Iris pigment epithelial cell (primary cell): ENCODE measurements at places on chromosomes 1 and 21.

GRCh38 chr1:63051886-63052285, 268.0 kb downstream of the ATG4C start:
- no peak for DNase-seq

DNA sequence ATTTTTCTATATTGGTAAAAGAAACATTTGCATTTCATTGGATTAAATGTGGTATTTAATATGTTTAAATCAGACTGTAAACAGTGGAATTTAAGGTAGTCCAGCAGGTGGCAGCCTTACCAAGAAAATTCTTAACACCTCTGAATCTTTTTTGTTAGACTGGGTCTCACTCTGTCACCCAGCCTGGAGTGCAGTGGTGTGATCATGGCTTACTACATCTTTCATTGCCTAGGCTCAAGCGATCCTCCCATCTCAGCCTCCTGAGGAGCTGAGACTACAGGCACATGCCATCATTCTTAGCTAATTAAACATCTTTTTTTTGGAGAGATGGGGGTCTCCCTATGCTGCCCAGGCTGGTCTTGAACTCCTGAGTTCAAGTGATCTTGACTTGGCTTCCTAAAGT, 98.8 kb downstream of the RABGAP1L start:
- peak; percentile 37 for DNase-seq

- DNase-seq, result no peak
These were observed 8.0 kb upstream of the BCAR3 start for GRCh38 chr1:93689521-93690223.

- no peak for DNase-seq
These were observed 42.3 kb downstream of the GNG4 start for GRCh38 chr1:235607284-235607683.

- peak; percentile 45 for DNase-seq
These were observed 16.9 kb upstream of the THRAP3 start for GRCh38 chr1:36207339-36207738.

DNA sequence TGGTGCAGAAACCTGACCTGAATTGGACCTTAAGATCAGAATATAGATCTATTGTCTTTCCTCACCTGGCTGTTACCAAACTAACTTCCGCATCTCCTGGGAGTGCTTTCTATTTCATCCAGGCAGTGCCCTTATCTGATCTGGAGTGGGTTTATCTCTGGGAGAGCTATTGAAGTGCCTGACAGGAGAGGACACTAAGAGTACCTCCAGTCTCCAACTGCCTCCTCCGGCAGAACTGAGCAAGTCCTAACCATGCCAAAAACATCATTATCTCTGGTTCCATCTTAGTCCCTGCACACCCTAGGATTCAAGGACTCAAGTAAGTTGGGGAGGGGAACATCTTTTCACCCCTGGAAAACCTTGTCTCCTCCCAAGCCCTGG, 12.4 kb upstream of the KCNJ15 start:
- DNase-seq, result no peak
